ENCODE measurements at places on chromosomes 1 and 21.
A peak's percentile ranks its signal among the peaks of the same experiment; 100 is the strongest.

DNA sequence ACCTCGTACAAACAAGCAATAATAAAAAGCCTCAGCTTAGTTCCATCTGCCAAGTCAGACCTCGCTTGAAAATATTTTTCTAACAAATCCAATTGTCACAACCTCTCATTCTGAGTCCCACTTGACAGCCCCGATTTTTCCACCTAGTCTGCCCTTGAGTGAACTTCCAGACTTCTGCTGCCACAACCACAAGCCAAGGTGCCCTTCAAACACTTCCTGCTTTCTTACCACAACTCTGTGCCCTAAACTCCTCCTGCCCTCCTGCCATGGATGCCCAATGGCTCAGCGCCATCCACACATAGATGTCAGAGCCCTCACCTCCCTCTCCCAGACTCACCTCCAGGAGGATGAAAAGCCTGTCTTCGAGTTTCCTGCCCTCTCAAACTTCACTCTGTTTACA is 3.9 kb downstream of the TMPRSS2 start:
- no peak for DNase-seq
- H3K36me3 ChIP-seq, result no peaks in the 10 kb centered on the region
- H3K27me3 ChIP-seq, result peaks cover 33% of the 10 kb centered on the region

DNA sequence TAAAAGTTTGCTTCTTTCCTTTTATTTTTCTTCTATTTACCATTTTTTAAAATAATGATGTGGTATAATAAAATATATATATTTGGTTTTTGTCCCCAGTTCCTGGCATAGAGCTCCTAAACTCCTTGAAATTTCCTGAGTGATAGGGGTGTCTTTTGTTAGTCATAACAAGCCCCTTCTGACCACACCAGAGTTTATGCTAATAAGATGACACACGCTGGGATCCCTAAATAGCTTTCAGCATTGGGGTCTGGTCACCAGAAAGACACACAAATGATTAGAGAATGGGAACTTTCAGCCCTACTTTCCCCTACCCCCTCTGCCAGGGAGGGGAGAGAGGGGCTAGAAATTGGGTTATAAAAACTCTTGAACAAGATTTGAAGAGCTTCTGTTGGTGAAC is 56.2 kb downstream of the COL24A1 start:
- H3K4me3 ChIP-seq, result no peak overlapping the region
- H3K27me3 ChIP-seq, result no peaks in the 10 kb centered on the region
- peaks cover 13% of the 10 kb centered on the region for H3K4me1 ChIP-seq
- no peak overlapping the region for H3K27ac ChIP-seq
- H3K36me3 ChIP-seq, result no peaks in the 10 kb centered on the region
- DNase-seq, result peak; percentile 55

DNA sequence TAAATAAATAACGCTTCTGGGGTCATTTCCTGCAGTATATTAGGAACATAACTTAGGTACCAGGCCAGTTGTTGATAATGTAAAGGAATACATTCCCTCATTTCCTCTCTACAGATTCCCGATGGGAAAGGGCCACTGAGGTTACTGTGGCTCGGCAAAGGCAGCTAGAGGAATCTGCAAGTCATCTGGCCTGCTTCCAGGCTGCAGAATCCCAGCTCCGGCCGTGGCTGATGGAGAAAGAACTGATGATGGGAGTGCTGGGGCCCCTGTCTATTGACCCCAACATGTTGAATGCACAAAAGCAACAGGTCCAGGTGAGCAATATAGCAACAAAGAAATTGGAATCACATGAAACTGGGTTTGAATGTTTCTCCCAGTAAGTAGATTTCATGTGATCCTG is 109.6 kb upstream of the BMP8A start:
- peaks cover 64% of the 10 kb centered on the region for H3K36me3 ChIP-seq
- H3K27me3 ChIP-seq, result no peaks in the 10 kb centered on the region
- no peak overlapping the region for H3K27ac ChIP-seq
- H3K4me3 ChIP-seq, result no peak overlapping the region
- H3K4me1 ChIP-seq, result no peaks in the 10 kb centered on the region
- DNase-seq, result no peak

- no peak overlapping the region for H3K27ac ChIP-seq
- H3K36me3 ChIP-seq, result no peaks in the 10 kb centered on the region
- no peaks in the 10 kb centered on the region for H3K27me3 ChIP-seq
- DNase-seq, result no peak
Observed at GRCh38 chr1:31753707-31754349, 10.3 kb downstream of the ADGRB2 start.

DNA sequence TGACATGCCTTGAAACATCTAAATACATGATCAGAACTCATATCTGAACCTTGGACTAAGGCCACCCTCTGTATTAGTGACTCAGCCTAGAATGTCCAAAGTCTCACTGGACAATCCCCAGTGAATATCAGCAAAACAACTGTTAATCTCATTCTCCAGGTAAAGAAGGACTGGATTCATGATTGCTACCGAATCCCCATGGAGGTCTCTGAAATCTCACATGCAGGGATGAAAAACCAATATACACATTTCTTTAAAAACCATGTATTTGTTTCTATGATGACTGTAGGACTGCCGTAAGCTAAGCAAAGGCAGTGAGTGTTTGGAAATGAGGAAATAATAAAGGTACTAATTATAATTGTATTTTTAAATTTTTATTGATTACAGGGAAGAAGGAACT is at the start of gene OR2L3:
Gene OR2L3, plus strand, starts transcription at position 301 of the 400 bp plus-strand sequence. CDS start 13,846 bp downstream, outside the sequence.
- H3K27me3 ChIP-seq, result no peaks in the 10 kb centered on the region
- H3K4me3 ChIP-seq, result no peak within 1 kb of the TSS
- no peak for DNase-seq
- H3K4me1 ChIP-seq, result no peaks in the 10 kb centered on the region
- no peak within 1 kb of the TSS for H3K27ac ChIP-seq

DNA sequence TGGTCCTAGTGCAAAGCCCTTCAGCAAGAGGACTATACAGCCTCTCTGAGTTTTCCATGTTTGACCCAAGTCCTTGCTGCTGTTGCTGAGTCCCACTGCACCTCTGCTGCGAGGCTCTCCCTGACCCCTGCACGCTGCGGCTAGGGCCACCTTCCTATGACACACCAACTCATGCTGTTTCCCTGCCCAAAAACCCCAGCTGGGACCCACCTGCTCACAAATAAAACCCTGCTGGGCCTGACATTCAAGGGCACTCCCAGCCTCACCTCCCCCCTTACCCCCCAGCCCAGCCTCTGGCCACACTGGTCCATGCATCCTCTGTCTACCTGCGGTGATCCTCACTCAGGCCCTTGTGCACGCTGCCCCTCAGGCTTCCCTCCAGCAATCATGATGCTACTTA is 12.3 kb upstream of the ASCL5 start:
- DNase-seq, result no peak
- H3K36me3 ChIP-seq, result peaks cover 6% of the 10 kb centered on the region
- no peak overlapping the region for H3K4me3 ChIP-seq
- H3K4me1 ChIP-seq, result no peaks in the 10 kb centered on the region

DNA sequence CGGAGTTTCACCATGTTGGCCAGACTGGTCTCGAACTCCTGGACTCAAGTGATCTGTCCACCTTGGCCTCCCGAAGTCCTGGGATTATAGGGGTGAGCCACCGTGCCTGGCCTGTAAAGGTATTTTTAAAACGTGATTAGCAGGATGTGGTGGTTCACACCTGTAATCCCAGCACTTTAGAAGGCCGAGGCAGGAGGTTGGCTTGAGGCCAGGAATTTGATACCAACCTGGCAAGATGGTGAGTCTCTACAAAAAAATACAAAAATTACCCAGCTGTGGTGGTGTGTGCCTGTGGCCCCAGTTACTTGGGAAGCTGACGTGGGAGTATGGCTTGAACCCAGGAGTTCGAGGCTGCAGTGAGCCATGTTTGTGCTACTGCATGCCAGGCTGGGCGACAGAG is 43.3 kb upstream of the SOD1 start:
- no peak overlapping the region for H3K4me3 ChIP-seq
- no peak for DNase-seq
- no peaks in the 10 kb centered on the region for H3K36me3 ChIP-seq
- H3K4me1 ChIP-seq, result no peaks in the 10 kb centered on the region
- no peak overlapping the region for H3K27ac ChIP-seq

DNA sequence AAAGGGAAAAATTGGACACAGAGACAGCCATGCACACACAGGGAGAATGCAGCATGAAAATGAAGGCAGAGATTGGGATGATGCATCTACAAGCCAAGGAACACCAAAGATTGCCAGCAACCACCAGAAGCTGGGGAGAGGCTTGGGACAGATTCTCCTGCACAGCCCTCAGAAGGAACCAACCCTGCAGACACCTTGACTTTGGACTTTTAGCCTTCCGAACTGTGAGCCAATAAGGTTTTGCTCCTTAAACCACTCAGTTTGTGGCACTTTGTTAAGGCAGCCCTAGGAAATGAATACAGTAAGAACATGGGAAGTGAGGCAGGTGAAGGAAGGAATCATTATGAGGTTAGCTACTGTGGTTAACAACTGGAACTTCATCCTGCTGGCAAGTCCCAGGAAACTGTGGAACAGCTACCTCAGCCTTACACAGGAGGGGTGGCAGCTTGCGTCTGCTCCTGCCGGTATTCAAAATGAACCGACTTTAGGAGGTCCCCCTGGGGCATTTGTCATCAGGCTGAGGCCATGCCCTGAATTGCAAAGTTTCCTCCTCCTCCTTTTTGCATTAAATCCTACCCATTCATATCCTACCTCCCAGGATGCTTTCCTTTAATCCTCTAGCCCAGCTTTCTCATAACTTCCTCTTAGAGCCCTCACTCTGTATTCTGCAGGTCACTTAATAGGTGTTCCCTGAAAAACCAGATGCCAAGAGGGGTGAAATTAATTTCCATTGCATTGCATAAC is 15.4 kb downstream of the CD247 start:
- H3K4me1 ChIP-seq, result peaks cover 15% of the 10 kb centered on the region
- H3K36me3 ChIP-seq, result no peaks in the 10 kb centered on the region
- no peak overlapping the region for H3K27ac ChIP-seq
- H3K4me3 ChIP-seq, result no peak overlapping the region
- H3K27me3 ChIP-seq, result no peaks in the 10 kb centered on the region
- DNase-seq, result peak; percentile 21

- DNase-seq, result no peak
- H3K4me1 ChIP-seq, result no peaks in the 10 kb centered on the region
- no peak overlapping the region for H3K4me3 ChIP-seq
Observed at GRCh38 chr21:28445141-28445830, 547.4 kb downstream of the LTN1 start.

- H3K4me1 ChIP-seq, result peaks cover 59% of the 10 kb centered on the region
- no peaks in the 10 kb centered on the region for H3K36me3 ChIP-seq
- no peak overlapping the region for H3K27ac ChIP-seq
- H3K27me3 ChIP-seq, result no peaks in the 10 kb centered on the region
- H3K4me3 ChIP-seq, result 0 out of 2 replicates have a peak overlapping the region, but pooled peaks have one; percentile 82
Observed at GRCh38 chr1:201020040-201020591, 3.4 kb downstream of the KIF21B start.

- H3K27ac ChIP-seq, result no peak overlapping the region
- H3K27me3 ChIP-seq, result no peaks in the 10 kb centered on the region
- H3K36me3 ChIP-seq, result no peaks in the 10 kb centered on the region
- no peaks in the 10 kb centered on the region for H3K4me1 ChIP-seq
- H3K4me3 ChIP-seq, result no peak overlapping the region
Observed at GRCh38 chr1:204972426-204972825, 70.6 kb upstream of the CNTN2 start.

GRCh38 chr21:45542242-45542666 is at the start of gene SLC19A1:
SLC19A1 (minus strand) TSS chr21:45542440; CDS start chr21:45537959, 4,481 bp downstream.
- DNase-seq, result peak; percentile 66
- no peaks in the 10 kb centered on the region for H3K36me3 ChIP-seq
- no peaks in the 10 kb centered on the region for H3K4me1 ChIP-seq
- H3K27me3 ChIP-seq, result no peaks in the 10 kb centered on the region
- H3K27ac ChIP-seq, result no peak within 1 kb of the TSS

GRCh38 chr21:35377505-35378090 is 328.5 kb upstream of the RUNX1 start:
- H3K27ac ChIP-seq, result no peak overlapping the region
- no peak for DNase-seq
- no peaks in the 10 kb centered on the region for H3K27me3 ChIP-seq
- H3K36me3 ChIP-seq, result no peaks in the 10 kb centered on the region
- H3K4me3 ChIP-seq, result no peak overlapping the region

DNA sequence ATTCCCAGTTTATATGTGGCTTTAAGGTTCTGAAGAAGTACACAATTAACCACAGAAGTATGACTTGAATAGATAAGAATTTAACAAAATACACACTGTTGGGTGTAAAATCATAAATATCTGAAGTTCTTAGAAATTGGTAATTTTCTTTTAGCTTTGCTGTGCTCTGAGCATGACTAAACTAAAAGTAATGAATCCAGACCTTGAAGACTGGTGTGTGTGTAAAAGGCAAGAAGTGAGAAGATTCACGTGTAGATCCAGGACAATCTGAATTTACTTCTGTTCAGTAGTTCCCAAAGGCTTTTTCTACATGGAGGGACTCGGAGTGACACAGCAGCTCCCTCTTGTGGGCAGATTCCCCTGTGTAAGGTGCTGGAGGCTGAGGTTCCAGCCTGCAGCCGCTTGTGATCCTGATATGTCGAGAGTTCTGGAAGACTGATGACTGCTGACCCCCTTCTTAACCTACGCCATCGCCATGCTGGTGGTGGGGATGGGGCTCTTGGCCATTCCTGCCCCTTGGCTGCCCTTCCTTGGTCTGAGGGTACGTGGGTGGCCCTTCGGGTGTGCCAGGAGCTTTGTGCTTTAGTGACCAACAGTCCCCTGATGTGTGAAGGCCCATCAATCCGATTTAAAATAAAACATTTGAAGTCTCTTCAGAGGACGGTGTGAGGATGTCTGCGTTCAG is 62.7 kb downstream of the ADARB1 start:
- no peak overlapping the region for H3K27ac ChIP-seq
- no peaks in the 10 kb centered on the region for H3K4me1 ChIP-seq
- no peak overlapping the region for H3K4me3 ChIP-seq
- H3K36me3 ChIP-seq, result no peaks in the 10 kb centered on the region
- peak; percentile 96 for DNase-seq
